ENCODE measurements at places on chromosomes 3 and 15.

DNA sequence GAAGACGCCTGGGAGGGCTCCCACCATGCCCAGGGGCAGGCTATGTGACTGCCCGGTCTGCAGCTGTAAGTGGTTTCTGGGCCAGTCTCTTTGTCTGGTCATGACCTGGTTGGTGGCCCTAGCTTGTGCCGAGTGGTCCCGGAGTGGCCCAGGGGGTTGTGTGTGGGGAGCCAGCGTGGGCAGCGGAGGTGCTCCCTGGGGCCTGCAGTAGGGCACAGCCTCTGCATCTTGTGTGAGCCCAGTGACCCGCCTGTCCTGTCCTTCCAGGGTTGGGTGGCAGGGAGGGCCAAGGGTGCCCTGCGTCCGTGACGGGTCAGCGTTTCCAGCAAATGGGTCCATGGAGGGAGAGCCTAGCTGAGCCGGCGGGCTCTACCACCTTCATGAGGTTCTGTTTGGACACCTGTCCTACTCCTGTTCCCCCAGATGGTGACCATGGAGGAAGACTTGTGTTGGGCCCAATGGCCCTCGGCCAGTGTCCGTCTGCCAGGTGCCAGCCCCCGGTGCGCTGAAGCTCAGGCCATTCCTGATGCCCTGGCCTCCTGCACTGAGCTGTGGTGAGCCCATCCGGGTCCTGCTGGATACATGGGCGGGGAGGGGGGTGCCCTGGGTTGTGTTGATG, 215.4 kb downstream of the SNRPN start:
- DNase-seq: no peak

DNA sequence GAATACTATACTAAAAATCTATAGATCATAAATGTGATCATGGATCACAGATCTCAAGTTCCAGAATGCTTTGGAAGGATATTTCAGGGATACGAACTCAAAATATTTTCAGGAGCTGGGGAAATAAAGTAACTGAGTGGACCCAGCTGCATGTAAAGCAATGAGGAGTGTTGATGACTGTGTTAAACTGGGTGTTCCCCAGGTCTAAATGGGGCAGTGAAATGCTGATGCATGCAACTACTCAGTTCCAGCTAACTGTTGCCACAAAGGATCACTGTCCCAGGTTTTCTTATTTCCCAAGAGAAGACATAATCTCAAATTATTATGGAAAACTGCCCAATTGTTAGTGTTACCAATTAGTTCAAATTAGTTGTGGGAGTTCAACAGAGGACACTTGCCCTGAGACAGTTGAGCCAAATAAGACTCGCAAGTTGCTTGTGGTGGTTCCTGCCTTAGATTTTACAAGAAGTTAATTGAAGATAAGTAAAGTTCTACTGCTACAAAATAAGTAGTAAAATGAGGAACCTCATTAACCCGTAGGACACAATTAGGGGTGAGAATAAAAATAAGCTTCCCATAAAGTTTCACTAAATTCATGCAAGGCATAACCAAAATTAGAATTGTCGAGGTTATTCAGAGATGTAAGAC, 66.3 kb upstream of the IL12A start:
- DNase-seq: no peak

- no peak for DNase-seq
Observed at GRCh38 chr3:119238363-119238762, 2.3 kb downstream of the B4GALT4 start.

GRCh38 chr15:66581972-66582537, 16.3 kb upstream of the LCTL start:
- DNase-seq: no peak

GRCh38 chr3:29337565-29337964, 56.7 kb downstream of the RBMS3 start:
- no peak for DNase-seq

DNA sequence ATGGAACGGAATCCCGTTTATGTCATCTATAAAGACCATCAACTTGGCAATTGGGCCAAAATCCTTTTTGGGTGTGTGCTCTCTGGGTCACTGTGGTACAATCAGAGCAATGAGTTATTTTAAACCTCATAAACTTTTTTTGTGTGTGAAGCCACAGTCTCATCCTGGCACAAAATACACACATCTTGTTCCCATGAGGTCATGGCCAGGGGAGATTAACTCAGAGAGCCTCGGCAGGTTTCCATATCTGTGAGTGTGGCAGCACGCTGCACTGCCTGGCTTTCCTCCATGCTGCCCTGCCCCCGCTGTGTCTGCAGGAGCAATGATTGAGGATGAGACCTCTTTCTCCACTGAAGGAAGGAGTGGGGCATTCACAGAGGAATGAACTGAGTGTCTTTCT, 54.0 kb upstream of the DLG1 start:
- DNase-seq: no peak

GRCh38 chr3:82080792-82081191, 319.3 kb upstream of the GBE1 start:
- no peak for DNase-seq

- no peak for DNase-seq
Observed at GRCh38 chr3:31106204-31106603, 211.7 kb upstream of the GADL1 start.

- no peak for DNase-seq
Observed at GRCh38 chr3:115071601-115072000, 75.5 kb downstream of the ZBTB20 start.

GRCh38 chr3:169998668-169999131, 32.1 kb downstream of the SEC62 start:
- no peak for DNase-seq

GRCh38 chr3:9081184-9081818, 118.0 kb upstream of the RAD18 start:
- DNase-seq: no peak

GRCh38 chr15:25342629-25343028, 96.2 kb downstream of the UBE3A start:
- no peak for DNase-seq

DNA sequence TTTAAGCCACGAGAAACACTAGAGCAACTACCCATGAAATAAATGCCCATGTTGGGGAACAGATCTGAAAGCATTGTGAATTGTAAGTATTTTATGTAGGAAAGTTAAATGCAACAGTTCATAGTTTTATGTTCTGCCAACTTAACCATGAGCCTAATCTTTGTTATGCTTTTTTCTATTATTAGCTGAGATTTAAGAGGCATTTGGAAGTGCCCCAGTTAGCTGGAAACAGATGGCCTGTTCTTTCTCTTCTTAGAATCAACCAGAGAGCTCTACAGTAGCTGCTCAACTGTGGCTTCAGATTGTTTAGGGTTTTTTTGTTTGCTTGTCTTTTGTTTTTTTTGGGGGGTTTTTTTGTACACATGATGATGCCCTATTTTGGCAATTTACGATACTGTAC, 284.4 kb downstream of the KCNH8 start:
- DNase-seq: no peak

DNA sequence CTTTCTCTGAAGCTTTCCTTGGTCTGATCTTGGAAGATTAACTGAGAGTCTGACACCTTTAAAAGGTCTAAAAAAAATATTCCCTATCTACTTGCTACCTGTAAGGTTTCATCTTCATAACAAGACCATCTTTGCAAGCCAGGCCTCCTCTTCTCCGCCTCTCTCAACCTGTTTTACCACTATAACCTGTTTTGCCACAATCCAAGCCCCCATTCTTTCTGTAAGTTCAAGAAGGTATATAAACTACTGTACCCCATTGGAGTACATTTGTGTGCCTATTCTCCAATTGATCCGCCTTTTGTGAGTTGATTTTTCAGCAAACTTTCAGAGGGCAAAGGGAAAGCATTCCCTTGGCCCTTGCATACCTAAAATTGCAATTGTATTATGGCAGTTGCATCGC, 319.3 kb upstream of the NECTIN3 start:
- DNase-seq: no peak

DNA sequence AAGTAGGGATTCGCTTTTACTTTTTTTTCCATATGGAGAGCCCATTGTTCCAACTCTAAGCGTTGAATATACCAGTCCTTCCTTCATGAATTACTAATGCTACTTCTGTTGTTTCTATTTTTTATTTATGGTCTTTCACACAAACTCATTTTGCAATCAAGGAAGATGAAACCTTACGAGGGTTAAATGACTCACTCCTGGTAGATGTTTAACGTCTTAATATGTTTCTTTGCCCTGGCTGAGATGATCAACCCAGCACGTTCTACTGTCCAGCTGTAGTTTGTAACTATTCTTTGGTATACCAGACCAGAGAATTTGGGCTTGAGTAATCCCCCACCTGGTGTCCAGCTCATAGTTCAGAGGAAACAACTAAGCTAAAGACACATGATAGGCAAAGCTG, 23.1 kb downstream of the CDCP1 start:
- DNase-seq: no peak

- DNase-seq: no peak
Observed at GRCh38 chr3:25181096-25181495, 247.0 kb upstream of the RARB start.

- DNase-seq: no peak
Observed at GRCh38 chr3:123648696-123649405, 64.0 kb upstream of the HACD2 start.

DNA sequence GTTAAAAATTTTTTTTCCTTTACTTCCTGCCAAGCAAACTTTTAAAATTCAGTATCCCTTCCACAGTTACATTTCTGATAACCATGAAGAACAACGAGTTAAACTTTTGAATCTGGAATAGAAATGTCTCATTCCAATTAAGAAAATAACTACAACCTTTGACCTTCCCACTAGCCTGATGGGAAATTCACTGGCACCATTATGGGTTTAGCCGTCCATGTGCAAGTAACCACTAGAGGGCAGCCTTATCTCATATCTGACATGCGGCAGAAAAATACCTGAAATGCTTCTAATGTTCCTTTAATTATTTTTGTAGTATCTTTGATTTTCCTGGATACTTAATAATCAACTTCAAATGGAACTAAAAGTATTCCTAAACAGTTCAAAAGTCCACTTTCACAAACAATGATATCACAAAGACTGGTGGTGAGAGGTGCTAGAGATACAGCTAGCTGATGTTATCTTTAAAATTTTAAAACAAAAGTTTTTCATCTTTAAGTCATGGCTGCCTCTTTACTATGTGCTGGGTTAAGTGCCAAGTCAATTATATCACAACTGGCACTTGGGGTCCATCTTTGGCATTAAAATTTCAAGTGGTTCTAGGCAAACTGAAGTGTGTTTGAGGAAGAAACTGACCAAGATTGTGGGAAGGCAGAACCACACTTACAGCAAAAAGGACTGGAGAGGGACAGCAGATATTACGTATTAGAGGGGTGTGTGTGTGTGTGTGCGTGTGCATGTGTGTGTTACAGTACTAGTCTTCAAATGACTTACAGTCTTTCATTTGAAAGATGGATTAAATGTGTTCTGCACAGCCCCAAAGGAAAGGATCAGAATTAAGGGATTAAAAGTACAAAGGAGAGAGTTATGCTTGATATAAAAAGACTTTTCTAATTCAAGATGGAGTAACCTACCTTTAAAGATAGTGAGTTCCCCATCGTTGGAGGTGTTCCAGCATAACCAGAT, 107.1 kb upstream of the ICE2 start:
- peak; percentile 43 for DNase-seq

GRCh38 chr15:71069693-71070092, 45.6 kb upstream of the THSD4 start:
- no peak for DNase-seq

DNA sequence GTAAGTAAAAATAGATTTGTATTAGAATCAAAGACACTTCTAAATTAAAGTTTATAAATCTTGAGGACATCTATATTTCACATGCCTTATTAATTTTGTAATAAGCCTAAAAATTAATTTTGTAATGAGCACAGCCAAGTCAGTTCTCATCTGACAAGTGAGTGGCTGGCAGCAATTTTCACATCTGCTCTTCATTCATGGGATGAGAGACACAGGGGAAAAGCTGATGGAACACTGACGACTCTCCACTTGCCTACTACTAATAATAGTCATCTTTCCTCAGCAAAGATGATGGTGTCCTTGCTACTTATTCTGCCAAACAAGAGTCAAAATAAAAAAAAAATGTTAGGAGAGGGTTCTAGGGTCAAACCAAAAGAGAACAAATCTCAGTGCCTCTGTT, 14.4 kb upstream of the CMSS1 start:
- no peak for DNase-seq

- DNase-seq: no peak
Observed at GRCh38 chr15:61256231-61256630, 27.1 kb upstream of the RORA start.

- DNase-seq: peak; percentile 51
Observed at GRCh38 chr3:156483961-156484787, 70.7 kb downstream of the SSR3 start.

DNA sequence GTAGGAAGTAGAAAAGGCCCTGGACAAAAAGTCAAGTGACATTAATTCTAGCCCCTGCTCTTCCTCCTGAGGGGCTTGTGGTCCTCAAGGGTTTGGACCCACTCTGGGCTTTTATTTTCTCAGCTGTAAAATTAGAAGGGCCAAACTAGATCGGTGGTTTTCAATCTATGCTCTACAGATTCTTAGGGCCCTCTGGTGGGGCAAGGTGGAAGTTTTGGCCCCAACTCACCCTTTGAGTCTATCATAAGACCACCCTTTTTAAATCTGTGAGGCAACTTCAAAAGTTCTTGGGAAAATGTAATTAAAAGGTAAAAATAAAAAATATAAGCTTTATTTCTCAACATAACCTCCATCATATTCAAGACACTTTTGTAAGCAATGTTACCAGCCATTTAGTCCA, 25.6 kb upstream of the CFAP161 start:
- DNase-seq: no peak

DNA sequence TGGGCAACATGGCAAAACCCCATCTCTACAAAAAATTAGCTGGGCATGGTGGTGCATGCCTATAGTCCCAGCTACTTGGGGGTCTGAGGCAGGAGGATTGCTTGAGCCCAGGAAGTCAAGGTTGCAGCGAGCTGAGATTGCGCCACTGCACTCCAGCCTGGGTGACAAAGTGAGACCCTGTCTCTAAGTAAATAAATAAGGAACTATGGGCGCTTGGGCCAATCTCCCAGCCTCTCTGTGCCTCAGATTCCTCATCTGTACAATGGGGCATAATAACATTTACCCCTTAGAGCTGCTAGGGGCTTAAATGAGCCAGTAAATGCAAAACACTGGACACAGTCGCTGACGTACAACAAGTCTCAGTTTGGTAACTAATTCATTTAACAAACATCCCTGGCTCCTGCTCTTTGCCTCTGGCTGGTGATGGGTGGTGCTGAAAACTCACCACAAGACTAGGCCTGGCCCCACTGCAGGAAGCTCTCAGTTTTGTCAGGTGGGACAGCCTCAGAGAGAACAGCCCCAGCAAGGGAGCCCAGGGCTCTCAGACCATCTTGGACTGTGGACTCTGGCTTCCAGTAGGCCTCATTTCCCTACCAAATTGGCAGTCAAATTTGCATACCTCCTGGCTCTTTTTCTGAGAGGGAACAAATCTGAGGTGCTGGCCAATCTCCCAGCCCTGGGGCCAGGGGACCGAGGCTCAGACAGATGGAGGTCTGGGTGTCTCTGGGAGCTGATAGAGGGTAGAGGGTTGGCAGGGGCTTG, 6.4 kb upstream of the TBC1D2B start:
- DNase-seq: no peak

- DNase-seq: no peak
Observed at GRCh38 chr15:100807028-100807427, 72.6 kb upstream of the ALDH1A3 start.

GRCh38 chr15:39177561-39177960, 403.3 kb upstream of the THBS1 start:
- no peak for DNase-seq

- DNase-seq: no peak
Observed at GRCh38 chr3:112845772-112846171, 892 bp downstream of the CD200R1L start.

- no peak for DNase-seq
Observed at GRCh38 chr15:68249058-68249713, 19.7 kb upstream of the CLN6 start.

All from T-helper 2 cell treated with Interferon-gamma antibody and Interleukin-4, amounts not matched to agents 5 μg/mL and 100 μg/mL, for 36 hours (primary cell).